ENCODE measurements at places on chromosomes 7 and 10.

DNA sequence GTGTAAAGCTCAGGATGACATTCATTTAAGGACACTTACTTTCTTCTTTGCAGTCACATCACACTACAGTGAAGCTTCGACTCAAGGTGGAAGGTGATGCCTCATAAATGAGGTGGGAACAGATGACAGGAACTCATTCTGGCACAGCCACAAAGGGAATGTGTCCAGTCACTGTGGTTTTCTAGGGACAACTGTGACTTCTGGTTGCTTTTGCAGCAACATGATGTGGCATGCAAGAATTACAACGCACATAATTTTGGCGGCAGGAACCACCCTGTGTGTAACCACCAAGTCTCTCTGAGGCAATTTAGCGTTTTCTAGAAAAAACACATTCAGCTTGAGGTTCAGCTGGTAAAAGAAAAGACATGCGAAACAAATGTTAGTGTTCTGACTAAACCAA is 32.0 kb upstream of the FERD3L start:
- DNase-seq, result no peak

GRCh38 chr10:62386356-62387320 is 12.5 kb downstream of the ZNF365 start:
- DNase-seq, result no peak

DNA sequence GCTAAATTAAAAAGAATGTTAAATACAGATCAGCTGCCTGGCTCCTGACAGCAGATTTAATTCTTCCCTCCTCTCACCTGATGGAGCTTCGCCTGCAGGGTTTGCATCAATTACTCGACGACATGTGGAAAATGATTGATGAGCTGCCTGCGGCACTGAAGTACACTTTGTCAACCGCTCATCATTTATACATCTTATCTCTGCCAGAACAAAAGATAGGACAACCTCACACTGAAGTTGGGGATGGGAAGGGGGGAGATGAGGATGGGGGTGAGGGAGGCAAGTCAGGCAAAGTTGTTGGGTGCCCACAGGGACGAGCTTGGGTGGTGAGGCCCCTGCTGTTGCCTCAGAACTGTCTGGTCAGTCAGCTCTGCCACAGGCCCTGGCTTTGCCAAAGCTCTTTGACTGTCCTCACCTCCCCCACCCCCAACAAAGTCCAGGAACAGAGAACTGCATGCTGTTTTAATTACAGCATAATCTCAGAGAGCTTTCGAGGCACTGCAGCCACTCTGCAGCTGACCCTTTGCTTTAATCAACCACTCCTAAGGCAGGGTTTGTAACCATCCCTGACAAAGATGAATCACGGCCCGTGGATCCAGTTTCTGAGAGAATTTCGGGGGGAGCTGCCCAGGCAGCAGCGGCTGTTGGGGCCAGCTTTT is 702.3 kb downstream of the LRMDA start:
- no peak for DNase-seq

DNA sequence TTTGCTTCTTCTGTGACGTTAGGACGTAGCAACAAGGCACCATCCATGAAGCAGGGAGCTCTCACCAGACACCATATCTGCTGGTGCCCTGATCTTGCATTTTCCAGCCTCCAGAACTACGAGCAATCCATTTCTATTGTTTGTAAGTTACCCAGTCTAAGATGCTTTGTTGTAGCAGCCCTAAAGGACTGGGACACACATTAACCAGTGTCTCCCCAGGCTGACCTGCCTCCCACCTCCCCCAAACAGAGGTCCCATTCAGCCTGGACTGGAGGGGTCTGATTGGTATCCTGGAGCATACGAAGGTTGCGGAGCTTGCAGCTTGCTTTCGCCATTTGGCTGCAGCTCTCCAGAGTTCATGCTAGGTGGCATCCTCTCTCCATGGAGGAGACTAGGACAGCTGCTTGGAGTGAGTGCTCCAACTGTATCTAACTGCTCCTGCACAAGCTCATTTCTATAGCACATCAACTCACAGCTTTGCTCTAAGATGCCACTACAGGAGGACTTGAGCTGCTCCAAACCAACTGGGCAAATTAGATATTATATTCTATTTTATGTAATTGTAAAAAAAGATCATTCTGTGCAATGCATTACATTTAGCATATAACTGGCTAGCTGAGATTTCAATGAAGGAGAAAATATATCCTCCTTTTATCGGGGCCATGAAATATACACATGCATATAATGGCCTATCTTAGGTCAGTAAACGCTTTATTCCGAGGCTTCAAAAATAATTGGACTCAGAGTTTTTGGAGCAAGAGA is 8.0 kb upstream of the GRK5 start:
- no peak for DNase-seq

DNA sequence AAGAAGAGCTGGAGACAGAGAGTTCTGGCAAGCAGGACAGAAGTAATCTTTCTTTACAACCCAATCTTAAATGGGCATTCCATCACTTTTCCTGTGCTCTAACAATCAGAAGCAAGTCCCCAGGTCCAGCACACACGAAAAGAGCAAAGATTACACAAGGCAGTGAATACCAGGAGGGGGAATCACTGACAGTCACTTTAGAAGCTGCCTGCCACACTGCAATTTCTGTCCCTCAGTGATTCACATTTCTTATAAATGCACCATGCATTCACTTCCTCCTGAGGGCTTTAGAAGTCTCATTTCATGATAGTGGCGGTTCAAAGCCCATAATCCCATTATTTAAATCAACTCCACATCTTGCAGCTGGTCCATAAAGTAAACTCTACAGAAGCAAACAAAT is 362.5 kb downstream of the POM121L12 start:
- DNase-seq, result no peak

- no peak for DNase-seq
Measured at GRCh38 chr7:52163311-52163710, 846.7 kb upstream of the COBL start.

- no peak for DNase-seq
Measured at GRCh38 chr7:43456200-43456599, 126.7 kb upstream of the STK17A start.

DNA sequence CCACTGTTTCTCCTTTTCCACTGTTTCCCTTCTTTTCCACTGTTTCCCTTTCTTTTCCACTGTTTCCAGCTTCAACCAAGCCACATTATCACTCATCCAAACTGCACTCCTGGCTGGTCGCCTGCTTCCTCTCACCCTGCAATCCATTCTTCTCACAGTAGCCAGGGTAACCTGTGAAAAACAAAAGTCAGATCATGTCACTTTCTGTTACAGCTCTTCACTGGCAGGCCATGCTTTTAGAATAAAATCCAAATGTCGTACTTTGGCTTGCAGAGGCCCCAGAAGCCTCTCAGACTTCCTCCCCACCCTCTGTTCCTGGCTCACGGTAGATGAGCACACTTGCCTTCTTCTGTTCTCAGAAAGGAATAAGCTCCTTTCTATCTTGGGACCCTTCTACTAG is 33.9 kb downstream of the STARD3NL start:
- no peak for DNase-seq

DNA sequence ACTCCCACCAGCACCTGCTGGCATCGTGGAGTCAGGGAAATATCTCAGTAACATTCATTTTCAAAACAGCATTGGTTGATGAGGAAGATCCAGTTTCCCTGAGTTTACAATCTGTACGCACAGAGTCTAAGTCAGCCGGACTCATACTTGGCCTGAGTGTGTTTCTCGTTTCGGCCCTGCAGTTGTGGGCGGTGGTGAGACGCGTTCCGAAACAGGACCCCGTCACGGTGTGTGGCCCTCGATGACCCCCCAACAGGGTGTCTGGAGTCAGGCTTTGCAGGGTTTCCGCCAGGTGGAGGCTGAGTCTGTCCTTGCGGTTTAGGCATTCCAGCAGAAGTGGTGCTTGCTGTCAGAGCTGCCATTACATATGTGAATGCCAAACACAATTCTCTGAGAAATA is 317.5 kb downstream of the DNAJB6 start:
- no peak for DNase-seq

DNA sequence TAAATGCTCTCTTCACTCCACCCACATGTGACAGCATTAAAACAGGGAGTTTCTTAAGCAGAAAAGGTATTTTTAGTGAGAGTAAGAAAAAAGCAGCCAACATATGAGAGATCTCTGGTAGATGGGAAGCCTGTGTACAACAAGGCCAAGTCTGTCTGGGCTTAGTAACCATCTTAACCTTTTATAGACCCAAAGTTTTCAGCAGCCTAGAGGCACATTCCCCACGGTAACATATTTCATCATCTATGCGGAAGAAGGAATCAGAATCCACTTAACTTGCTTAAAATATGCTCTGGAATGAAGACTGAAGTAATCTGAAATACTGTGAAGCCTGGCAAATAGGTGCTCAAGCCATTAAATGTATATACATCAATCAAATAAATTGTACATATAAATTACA is 127.8 kb downstream of the RAPGEF5 start:
- no peak for DNase-seq

DNA sequence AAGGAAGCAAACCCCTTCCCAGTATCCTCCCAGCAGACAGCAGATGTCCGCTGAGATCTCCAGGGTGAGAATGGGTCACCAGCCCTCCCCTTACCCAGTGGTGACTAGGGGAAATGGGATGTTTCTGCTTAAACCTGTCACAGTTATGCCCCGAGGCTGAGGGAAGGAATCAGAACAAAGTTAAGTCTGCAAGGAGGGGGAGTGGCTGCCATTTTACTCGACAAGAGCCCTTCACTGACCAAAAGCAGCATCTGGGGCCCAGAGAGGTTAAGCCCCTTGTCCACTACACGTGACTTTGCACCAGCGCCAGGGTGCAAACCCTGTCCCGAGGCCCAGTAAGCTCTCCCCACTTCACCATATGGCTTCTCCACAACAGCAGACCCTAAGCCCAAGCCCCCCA is 4.6 kb upstream of the NANOS1 start:
- DNase-seq, result no peak

- DNase-seq, result no peak
Measured at GRCh38 chr10:58714409-58714808, 201.7 kb downstream of the BICC1 start.

DNA sequence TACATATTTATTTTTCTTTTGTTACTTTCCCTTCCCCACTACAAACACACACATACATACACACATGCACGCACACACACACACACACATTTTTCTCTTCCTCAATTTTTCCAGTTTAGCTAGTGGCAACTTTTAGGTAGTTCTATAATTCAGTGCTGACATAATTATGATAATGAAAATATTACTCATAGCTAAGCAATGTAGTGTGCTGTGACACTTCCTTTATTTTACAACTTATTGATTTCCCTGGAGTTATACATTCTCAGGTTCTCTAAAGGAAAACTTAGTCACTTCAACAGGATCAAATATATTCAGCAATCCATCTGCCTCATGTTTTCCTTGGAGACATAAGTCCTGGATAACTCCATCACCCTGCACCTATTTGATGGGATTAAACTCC is 151.6 kb downstream of the CACNA2D1 start:
- DNase-seq, result no peak

DNA sequence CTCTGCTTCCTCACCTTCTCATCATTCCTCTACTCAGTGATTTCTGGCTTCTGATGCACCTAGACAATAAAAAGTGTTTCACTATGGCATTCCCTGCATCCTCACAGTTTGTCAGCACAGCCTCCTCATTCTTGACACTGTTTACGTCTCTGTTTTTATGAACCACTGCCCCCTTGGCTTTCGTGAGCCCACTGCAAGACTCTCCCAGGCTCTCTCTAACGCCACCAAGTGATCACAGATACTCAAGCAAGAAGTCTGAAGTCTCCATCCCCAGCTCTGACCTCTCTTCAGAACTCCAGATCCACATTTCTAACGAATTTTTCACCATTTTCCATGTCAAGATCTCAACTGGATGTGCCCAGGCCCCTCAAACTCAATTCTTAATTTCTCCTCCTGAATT is 8.9 kb downstream of the SLC16A9 start:
- no peak for DNase-seq

- no peak for DNase-seq
Measured at GRCh38 chr10:89659143-89660131, 14.4 kb upstream of the PANK1 start.

DNA sequence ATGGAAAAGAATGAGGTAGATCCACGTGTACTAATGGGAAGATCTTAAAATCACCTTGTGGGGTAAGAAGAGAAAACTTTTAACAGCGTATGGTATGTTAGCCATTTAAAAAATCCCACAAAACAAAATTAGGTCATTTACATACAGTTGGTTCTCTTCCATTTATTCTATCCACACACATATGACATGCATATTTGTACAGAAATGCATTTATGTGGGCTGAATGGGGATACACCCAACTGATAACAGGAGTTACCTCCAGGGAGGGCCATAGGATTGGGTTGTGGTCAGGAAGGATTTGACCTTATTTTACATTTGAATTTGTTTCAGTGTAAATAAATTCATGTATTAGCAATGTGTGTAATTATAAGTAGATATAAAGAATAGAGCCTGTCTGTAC is 71.5 kb downstream of the MCMBP start:
- no peak for DNase-seq

GRCh38 chr7:70230761-70231160 is 632.5 kb downstream of the AUTS2 start:
- no peak for DNase-seq

- DNase-seq, result no peak
Measured at GRCh38 chr10:103564776-103565520, 71.4 kb downstream of the NEURL1 start.
